Activated CD4-positive, alpha-beta T cell treated with anti-CD3 and anti-CD28 coated beads, Interleukin-2, Interleukin-4, amounts not matched to agents 100 ng/mL and 50 ng/mL, durations not matched to agents 16 hours and 8 hours (primary cell): ENCODE measurements at places on chromosomes 7 and 10.

- no peak for DNase-seq
Observed at GRCh38 chr7:50768485-50769474, 13.9 kb downstream of the GRB10 start.

GRCh38 chr7:80937336-80937735 is 18.5 kb upstream of the SEMA3C start:
- DNase-seq: no peak

DNA sequence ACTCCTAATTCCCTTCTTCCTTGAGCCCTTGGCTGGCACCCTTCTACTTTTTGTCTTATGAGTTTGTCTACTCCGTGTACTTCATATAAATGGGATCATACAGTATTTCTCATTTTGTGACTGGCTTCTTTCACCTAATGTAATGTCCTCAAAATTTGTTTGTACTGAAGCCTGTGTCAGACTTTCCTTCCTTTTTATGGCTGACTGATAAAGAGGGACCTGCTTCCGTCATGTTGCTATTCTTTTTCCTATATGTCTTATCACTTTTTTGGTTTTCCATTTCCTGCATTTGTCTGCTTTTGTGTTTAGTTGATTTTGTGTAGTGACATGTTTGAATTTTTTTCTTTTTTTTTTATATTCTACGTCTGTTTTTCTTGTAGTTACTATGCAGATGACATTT is 470.9 kb downstream of the SDK1 start:
- no peak for DNase-seq

DNA sequence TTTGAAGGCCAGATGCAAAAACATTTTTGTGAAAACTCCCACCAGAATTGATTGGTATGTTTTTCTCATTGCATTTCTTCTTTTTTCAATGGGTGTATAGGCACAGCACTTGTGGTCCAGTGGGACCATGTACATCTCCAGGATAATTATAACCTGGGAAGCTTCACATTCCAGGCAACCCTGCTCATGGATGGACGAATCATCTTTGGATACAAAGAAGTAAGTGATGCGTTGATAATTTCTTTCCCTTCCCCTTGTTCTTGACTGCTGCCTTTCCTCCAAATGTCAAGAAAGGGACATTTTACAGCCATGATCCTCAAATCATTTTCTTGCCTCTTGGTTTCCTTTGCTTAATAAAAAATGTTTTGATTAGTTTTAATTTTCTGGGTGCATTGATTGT is 331.5 kb downstream of the PLXDC2 start:
- DNase-seq: no peak

- no peak for DNase-seq
Observed at GRCh38 chr7:101690061-101690460, 61.0 kb upstream of the MYL10 start.

DNA sequence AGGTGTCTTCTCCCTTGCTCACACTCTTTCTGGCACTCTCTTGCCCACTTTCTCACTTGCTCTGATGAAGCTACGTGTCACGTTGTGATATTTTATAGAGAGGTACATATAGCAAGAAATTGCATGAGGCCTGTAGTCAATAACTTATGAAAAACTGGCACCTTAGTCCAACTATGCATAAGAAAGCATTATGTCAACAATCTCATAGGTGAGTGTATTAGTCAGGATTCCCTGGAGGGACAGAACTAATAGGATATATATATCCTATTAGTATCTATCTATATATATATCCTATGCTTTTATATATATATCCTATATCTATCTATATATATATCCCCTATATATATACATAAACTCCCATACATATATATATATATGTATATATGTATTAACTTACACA is 18.8 kb upstream of the MDFIC start:
- no peak for DNase-seq

DNA sequence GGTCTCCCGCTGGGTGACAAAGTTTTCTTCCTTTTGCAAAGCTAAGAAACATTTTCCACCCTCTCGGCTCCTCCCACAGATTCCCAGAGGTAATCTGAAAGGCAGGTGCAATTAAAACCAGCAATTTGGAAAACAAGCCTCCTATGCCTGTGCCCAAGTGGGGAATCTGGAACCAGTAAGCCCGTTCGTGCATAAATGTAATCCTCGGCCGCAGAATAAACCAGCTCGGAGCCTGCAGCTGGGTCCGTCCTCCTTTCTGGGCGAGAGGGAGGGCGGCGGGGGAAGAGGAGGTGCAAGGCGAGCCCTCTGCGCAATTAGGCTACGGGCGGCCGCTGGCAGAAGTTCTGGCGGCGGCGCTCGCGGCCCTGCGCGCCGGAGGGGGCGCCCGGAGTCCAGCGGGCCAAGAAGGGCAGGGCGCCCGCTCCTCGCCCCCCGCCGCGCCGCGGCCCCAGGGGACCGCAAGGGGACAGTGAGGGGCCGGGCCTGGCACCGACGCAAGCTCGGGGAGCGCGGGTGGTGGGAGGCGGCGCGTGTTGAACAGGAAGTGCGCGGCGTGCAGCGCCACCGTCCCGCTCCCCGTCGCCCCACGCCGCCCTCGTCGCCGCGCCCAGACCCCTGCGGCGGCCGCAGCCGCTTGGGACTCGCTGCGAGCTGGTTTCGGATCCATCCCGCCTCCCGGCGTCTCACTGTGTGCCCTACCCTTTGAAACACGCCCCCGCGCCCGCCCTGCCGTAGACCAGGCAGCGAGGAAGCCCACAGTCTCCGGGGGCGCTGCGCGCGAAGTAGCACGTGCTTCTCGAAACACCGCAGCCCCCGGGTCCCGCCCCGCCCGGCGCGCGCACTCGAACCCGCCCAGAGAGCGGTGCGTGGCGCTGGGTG is at the start of gene PRKAG2:
PRKAG2 (minus strand) TSS at position 217 of the 879 bp plus-strand sequence. CDS start 495 bp downstream, outside the sequence.
- DNase-seq: peak; percentile 49

GRCh38 chr7:151518105-151518946 is 1.4 kb downstream of the RHEB start:
- DNase-seq: peak; percentile 67

DNA sequence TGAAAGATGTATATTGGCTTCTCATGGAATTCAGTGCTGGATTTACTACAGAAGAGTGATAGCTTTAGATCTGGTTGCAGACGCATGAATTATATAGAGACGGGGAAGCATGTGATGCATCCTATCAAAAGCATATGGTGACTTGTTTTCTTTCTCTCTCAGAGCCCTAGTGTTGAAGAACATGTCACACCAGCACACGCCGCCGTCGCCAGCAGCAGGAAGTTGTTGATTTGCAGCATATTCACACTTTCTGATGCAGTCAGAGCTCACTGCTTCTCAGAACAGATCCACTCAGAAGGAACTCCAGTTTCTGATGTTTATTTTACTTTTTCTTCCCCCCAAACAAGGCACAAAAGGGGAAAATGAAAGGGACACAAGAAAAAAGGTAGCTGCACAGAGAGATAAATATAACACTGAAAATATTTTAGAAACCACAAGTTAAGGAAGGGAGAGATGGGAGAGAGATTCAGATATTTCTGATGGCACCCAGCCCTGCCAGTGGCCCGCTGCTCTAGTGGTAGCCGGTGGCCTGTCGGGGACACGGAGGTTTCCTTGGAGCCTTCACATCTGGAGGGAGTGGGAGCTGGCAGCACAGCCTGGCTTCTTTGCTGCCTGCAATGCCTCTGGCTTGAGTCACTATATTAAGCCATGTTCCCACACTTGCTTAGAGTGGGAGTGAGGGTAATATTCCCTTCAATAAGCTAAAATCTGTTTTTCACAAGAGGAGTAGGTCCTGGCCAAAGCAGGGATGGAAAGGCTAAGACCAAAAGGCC is 123.2 kb downstream of the NRP1 start:
- DNase-seq: peak; percentile 10

GRCh38 chr7:152617056-152617455 is 58.9 kb downstream of the XRCC2 start:
- DNase-seq: no peak

DNA sequence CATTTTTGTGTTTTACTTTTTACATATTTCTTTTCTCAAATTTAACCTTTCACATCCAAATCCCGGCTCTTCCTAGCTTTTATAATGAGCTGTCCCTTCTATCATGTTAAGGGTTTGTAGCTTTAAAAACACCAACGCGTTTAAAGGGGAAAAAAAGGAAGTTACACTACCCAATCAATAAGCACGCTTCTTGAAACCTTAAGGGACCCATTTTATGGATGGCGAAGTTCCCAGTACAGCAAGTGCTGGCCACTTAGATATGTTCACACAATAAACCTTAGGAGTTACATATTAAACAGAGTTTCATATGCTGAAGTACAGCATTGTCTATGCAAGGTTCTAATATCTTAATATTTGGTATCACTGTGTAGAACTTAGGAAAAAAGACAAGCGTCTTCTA is 1.8 kb downstream of the GNG11 start:
- DNase-seq: no peak

DNA sequence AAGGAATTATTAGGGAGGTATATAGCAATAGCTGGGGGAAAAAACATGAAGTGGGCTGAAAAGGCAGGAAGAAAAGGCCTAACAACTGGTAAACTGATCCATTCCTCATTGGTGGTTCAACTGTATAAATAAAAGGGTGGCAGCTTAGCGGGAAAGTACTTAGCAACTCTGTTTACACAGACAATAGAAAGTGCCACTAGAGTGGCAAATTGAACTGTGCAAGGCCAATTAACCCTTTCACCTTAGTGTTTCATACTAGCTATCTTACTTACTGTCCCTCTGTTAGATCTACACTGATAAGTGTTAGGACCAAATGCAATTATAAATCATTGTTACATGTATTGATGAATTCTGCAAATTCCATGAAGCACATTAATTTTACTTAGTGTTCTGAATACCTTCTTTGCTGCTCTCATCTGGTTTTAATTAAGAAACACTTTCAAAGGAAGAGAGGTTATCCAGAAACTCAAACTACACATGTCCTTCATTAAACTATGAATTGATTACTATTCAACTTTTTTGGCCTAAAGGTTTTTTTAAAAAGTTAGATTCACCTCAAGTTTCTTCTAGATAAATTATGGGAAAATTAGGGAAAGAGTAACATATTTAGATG is 28.0 kb downstream of the DNAJC1 start:
- DNase-seq: no peak

- no peak for DNase-seq
Observed at GRCh38 chr10:71513936-71514335, 117.2 kb downstream of the CDH23 start.

- DNase-seq: no peak
Observed at GRCh38 chr10:79424221-79425073, 21.0 kb downstream of the ZCCHC24 start.

- peak; percentile 79 for DNase-seq
Observed at GRCh38 chr7:140230516-140230860, 53.7 kb upstream of the KDM7A start.

DNA sequence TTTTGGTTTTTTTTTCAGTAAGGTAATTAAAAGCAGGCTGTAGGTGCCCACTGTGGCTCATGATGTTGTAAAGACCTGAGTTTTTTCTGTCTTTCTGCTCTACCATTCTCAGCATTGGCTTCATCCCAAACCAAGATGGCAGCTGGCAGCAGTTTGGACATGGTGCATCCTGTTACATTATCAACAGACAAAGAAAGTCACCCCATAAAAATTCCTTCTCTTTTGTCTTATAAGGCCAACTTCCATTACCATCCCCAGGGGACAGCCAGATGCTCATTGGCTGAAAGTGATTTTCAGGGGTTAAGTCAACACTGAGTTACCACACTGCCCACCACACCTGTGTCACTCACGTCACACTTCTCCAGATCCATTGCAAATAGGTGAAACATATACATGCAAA is 558.4 kb downstream of the SDK1 start:
- no peak for DNase-seq

- peak; percentile 39 for DNase-seq
Observed at GRCh38 chr7:92824450-92824849, 11.9 kb downstream of the CDK6 start.
